CD8-positive, alpha-beta T cell (primary cell): ENCODE measurements at places on chromosomes 11 and 22.

DNA sequence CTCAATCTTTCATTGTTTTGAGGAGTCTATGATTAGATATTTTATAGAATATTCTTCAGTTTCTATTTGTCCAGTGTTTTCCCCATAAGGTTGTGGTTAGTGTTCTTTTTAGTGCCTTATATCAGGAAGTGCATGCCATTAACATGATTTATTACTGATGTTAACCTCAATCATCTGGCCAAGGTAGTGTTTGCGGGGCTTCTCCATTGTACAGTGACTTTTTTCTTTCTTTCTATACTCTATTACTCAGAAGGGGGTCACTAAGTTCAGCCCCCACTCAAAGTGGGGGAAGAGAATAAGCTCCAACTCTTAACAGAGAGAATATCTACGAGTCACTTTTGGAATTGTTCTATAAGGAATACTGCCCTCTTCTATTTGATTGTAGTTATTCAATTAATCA, 415.8 kb downstream of the DYNC2H1 start:
- no peak for DNase-seq

DNA sequence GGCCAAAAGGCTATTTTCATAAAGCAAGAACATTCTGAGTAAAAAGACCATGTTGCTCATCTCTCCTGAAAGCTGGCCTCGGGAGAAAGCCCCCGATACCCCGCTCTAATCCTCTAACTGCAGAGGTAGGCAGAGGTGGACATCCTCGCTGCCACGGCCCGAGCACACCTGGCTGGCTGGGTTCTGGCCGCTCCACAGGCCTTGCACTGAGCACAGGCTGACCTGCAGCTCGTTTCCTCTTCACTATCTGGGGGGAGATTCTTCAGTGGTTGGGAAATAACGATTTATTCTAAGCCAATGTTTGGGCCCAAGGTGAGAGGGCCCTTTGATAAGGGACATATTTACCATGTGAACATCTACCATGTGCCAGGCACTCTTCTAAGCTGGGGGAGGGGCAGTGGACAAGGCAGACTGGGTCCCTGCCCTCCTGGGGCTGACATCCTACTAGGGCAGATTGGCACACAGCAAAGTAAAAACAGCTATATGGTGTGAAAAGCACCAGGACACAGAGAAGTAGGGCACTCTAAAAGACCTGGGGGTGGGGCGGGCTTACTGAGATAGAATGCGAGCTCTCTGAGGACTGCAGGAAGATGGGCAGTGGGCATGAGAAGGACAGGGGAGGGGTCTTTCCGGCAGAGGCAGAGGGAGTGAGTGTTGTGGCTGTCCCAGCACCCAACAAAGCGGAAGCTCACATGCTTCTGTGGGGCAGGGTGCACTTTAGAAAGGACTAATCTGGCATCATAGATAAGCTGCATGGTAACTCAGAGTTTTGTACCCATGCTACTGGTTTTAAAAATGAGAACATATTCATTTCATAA, 65.5 kb upstream of the ARFGAP3 start:
- no peak for DNase-seq

DNA sequence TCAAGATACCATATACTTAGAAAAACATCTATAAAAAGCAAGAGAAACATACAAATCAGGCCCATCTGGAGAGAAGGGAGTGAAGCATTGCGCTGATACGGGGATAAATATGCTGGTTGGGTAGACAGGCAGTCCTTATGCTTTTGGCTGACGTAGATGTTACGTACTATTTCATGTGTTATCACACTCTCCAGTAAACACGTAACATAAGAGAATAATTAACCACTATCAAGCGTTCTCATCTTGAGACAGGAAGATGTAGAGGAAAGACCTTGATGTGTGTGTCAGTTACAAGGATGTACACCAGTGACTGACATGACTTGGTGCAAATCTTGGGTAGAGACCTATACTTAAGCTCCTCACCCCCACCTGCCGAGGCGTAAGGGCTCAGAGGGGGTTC, 86.7 kb upstream of the PRODH start:
- no peak for DNase-seq

DNA sequence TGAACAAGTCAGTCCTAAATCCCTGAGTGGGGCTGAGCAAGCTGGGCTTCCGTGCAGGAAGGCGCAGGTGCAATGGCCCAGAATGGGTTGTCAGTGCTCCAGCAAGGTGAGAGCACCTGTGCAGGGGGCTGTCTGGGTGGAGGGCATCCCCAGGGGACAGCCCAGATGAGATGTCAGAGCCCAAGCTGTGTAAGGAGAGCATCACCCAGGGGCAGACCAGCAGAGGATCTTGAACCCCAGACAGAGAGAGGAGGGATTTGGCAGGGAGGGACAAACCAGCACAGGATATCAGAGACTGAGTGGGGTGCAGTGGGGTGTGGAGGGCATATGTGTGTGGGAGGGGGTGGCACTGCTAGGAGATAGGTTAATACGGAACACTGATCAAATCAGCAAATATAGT, 114.9 kb upstream of the TMEM45B start:
- no peak for DNase-seq

DNA sequence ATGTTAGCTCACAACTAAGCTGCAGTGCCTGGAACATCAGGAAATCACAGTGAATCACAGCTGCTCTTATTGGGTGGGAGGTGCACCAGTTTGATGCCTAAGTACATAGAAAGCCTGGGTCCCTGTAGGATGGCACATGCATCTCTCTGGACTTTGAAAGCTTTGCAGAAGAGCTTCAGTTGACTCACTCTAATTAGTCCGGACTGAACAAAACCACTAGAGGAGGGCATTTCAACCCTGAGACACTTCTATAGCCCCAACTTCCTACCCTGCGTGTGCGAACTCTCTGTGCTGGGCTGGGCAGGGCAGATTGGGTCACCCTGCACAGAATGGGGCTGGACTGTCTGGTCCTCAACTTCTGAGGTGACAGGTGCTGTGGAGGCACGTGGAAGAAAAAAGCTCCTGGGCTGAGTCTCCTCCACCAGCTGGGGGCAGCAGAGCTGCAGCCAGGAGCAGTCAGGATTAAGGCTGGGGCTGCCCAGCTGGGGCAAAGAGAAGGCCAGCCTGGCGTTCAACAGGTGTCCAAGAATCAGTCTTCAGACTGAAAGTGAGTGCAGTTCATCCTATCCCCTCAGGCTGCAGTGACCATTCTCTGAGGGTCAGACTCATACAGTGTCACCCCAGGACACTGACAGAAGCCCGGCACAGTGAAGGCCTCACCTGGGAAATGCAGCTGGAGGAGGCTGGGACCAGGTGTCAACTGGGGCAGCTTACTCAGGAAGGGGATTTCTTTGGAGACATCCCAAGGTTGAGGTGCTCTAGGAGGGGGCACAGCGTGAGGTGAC, 22.1 kb downstream of the GGTLC2 start:
- no peak for DNase-seq

DNA sequence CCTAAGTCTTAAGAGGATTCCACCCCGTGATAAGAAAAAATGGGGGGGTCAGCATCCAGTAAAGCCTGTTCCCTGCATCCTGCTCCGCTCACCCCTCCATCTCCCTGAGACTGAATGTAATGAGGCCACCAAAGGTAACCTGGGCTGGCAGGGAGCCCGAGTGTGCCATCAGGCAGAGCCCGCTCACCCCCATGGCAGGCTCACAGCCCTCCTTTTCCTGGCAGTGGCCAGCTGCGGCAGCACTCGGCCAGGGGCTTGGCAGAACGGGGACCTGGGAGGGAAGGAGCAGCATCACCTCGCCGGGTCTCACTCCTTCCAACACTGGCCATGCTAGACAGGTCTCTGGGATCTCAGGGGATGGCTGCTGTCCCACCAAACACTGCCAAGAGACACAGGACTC, 64.4 kb downstream of the PRDM11 start:
- DNase-seq: no peak

- DNase-seq: no peak
These were observed 60.5 kb upstream of the ARHGAP32 start for GRCh38 chr11:129252621-129253020.

DNA sequence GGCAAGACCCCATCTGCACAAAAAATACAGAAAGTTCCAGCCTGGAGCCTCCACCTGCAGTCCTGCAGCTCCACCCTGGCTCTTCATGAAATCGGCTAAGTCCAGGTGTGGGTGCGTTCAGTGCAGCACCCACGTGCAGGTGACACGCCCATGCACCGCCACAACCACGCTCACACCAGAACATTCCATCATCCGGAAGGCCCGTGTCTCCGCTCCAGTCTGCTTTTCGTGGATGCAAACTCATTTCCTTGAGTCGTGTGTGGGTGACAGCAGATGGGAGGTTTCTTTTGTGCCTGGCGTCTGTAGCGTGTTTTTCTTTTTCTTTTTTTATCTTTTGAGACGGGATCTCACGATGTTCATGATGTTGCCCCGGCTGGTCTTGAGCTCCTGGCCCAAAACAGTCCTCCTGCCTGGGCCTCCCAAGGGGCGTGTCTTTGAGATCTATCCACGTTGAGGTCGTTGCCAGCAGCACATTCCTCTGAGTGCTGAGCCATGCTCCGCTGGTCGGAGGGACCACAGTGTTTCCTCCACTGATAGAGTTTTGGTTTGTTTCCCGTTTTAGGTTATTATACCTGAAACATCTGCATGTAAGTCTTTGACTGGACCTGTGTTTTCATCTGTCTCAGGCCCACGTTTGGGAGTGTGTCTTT, 7.2 kb downstream of the PTDSS2 start:
- DNase-seq: no peak

GRCh38 chr11:30358536-30358935, 35.6 kb downstream of the ARL14EP start:
- no peak for DNase-seq

DNA sequence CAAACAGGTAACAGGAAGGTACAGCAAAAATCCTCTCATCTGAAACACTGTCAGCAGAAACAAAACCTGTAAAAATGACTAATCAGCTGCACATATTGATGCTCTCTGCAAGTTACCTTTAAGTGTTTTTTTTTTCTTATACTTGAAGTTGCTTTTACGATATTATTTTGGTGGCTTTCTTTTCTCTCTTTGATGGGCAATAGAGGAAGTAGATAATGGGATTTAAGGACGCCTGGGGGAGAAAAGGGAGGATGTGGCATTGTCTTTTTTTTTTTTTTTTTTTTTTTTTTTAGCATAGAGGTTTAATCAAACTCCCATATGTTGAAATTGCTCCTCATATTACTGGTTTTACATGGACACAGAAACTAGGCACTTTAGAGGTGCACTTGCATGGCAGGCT, 11.4 kb upstream of the ADSL start:
- peak; percentile 74 for DNase-seq

- no peak for DNase-seq
These were observed 1.5 kb upstream of the ALDH3B1 start for GRCh38 chr11:68008381-68009337.

DNA sequence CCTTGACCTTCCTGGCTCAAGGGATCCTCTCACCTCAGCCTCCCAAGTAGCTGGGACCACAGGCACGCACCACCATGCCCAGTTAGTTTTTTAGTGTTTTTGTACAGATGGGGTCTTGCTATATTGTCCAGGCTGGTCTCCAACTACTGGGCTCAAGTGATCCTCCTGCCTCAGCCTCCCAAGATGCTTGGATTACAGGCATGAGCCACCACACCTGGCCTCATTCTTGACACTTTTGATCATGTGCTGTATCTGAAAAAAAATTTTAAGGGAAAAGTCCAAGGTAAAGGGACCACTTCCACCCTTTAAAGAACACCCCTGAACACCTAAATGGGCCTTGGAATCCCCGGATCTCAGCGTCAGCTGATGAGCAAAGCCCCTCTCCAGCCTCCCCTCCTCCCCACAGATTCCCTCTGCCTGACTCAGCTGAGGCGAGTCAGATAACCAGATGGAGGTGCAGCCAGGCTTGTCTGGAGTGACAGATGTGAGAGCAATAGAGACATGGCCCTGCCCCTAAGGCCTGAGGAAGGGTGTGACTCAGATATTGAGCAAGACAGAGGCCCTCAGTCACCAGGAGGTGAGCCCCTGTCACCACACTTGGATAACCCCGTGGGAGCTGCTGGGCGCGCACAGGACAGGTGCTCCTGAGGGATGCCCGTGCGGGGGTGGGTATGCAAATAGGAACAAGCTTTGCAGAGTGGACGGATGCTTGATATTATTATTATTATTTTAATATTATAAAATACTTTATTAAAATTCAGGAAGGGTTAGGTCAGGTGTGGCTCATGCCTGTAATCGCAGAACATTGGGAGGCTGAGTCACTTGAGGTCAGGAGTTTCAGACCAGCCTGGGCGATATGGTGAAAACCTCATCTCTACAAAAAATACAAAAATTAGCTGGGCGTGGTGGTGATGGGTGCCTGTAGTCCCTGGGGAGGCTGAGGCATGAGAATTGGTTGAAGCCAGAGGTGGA, 5.0 kb upstream of the CCDC88B start:
- no peak for DNase-seq

- DNase-seq: no peak
These were observed 160.9 kb upstream of the MTMR2 start for GRCh38 chr11:96084610-96085318.

DNA sequence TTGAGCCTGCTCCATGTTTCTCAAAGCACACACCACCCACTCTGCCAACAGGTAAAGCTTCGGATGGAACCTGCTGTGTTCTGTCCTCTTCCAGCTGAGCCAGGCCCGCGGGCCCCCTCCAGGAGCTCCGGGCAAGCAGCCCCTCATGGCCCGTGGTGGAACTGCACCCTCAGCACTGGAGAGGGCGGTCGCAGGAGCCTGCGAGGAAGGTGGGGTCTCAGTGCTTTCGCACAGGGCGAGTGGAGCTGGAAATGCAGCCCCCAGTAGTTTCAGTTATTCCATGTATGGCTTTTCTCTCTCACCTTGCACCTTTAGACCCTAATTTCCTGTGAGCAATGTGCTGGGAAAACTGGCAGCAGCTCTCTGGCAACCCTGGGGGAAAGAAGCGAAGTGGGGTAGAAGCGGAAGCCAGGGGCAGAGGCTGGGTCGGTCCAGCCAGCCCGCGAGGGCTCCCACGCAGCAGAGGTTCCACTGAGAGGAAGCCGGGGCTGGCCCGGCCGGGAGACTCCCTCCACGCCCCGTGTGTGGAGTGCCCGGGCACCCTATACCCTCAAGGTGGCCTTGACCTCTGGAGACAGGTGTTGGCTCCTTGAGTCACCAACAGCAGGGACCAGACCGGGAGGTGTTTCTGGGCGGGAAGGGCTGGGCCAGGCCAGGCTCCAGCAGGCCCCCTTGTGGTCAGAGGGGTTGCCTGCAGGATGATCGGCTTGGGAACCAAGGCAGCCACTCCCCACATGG, 119.9 kb upstream of the TMEM45B start:
- DNase-seq: peak; percentile 70

DNA sequence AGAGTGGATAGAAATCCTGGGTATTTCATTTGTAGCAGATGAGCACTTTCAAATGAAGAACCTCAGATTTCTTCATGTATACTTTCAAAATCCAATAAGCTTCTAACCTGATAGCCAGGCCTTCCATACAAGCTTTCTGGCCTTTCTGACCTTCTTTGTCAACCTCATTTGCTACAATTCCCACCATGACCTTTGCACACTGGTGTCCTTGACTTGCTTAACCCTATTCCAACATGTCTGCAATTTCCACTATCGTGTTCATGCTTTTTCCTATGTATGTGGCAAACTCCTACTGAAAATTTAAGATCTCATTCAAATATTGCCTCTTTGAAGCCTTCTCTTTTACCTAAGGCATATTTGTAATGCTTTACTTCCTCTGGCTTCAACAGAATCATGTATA, 242.1 kb upstream of the CCDC90B start:
- DNase-seq: no peak

DNA sequence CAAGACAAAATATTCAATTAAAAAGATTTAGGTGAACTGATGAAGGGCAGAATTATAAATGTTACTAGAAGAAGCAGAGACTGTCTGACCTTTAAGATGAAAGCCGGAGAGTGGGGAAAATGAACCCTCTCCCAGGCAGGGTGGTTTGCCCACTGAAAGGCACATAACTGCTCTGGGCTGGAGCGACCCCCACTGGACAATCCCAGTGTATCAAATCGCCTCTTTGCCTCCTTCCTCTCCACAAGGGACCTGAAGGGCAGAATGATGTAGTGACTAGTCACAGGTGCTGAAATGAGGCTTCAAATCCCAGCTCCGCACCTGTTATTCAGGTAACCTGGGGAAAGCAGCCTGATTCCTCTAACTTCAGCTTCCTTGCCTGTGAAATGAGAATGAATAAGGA, 69.0 kb downstream of the EFCAB6 start:
- no peak for DNase-seq
